CD4-positive, alpha-beta memory T cell (primary cell): ENCODE measurements at places on chromosomes 1 and 21.

DNA sequence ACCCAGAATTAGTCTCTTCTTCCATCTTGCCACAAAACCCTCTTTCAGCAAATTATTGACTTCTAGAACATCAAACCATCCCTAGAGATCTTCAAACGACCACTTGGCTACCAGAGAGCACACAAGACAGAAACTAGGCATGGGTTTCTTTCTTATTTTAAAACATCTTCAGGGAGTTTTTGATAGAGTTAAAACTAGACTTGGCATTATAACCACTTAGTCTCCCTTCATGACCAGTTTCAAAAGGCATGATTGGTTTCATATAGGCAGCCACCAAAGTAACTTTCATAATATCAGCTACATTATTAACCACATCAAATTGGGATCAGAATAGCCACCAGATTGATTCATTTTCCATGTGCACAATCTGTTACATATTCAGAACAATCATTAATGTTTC lies 368.4 kb upstream of the GREM2 start:
- DNase-seq, result no peak

DNA sequence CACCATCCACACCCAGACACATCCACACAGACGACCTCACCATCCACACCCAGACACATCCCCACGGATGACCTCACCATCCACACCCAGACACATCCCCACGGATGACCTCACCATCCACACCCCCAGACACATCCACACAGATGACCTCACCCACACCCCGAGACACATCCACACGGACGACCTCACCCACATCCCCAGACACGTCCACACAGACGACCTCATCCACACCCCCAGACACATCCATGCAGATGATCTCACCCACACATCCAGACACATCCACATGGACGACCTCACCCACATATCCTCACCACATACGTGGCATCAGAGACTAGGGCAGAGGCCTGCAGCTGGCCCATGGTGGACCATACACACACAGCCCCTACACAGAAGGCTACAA lies 14.7 kb upstream of the FABP3 start:
- no peak for DNase-seq

GRCh38 chr21:39660191-39660980 lies 47.6 kb downstream of the B3GALT5 start:
- no peak for DNase-seq

- DNase-seq, result no peak
Observed at GRCh38 chr1:7085521-7085920, 300.3 kb downstream of the CAMTA1 start.

DNA sequence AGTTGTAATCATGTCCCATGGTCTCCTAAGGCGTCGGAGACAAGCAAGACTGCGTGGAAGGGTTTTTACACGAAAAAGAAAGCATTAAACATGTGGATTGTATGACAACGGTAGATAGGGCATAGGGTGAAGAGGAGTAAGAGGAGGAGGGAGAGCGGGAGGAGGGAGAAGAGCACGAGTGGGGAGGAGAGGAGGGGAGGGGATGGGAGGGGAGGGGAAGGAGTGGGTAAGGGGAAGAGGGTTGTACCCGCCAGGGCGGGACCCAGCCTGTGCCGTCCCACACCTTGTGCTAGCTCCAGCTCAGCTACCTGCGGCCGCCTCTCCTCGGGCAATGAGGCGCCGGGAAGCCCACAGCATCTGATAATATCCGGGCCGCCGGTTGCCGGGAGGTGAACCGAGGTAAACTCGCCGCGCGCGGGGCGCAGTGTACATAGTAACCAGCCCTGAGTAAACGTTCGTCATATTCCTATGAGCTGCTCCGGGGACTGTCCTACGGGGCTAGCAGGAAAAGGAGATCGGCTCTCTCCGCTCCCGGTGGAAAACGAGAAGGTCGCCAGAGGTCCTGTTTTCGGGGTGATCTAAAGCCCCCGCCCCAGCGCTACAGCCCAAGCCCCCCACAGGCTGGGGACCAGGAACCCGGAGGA lies 449 bp upstream of the RCAN3 start:
- peak; percentile 88 for DNase-seq

DNA sequence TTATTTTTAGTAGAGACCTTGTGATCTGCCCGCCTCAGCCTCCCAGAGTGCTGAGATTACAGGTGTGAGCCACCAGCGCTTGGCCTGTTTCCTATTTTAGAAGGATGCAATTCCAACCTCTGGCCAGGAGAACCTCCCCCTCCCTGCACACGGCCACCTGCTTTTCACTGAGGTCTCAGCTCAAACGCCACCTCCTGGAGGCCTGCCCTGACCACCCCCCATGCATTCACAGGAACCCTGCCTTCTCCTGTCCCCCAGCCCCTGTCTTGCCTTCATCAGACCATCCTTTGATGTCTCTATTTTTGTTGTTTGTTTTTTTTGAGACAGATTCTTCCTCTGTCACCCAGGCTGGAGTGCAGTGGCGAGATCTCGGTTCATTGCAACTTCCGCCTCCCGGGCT lies 2.3 kb downstream of the SRM start:
- no peak for DNase-seq

- DNase-seq, result no peak
Observed at GRCh38 chr1:185998391-185998790, 264.2 kb downstream of the HMCN1 start.

- DNase-seq, result no peak
Observed at GRCh38 chr1:77290576-77290975, 8.8 kb downstream of the AK5 start.

- DNase-seq, result no peak
Observed at GRCh38 chr21:39575775-39576174, 37.0 kb upstream of the B3GALT5 start.

GRCh38 chr1:27612718-27613117 lies 8.8 kb upstream of the AHDC1 start:
- DNase-seq, result no peak

- no peak for DNase-seq
Observed at GRCh38 chr1:107246775-107247345, 106.0 kb downstream of the NTNG1 start.

- no peak for DNase-seq
Observed at GRCh38 chr1:242431786-242432185, 92.7 kb downstream of the PLD5 start.

DNA sequence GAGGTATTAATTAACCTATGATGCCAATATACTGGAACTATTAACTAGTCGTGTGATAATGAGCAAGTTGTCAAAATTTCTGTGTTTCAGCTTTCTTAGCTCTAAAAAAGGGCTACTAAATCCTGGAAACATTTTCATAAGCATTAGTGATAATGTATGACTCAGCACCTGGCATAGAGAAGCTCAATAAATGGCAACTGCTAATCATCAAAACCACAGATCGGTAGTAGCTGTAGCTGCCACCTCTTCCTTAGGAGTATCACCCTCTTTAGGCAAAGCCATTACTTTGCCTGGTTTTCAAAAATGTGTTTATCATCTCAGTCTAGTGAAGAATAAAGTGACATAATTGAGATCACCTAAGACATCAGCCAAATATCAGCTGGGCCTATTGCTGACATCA lies 75.5 kb downstream of the TPR start:
- DNase-seq, result no peak

- DNase-seq, result no peak
Observed at GRCh38 chr1:17515902-17516301, 23.6 kb upstream of the ARHGEF10L start.

DNA sequence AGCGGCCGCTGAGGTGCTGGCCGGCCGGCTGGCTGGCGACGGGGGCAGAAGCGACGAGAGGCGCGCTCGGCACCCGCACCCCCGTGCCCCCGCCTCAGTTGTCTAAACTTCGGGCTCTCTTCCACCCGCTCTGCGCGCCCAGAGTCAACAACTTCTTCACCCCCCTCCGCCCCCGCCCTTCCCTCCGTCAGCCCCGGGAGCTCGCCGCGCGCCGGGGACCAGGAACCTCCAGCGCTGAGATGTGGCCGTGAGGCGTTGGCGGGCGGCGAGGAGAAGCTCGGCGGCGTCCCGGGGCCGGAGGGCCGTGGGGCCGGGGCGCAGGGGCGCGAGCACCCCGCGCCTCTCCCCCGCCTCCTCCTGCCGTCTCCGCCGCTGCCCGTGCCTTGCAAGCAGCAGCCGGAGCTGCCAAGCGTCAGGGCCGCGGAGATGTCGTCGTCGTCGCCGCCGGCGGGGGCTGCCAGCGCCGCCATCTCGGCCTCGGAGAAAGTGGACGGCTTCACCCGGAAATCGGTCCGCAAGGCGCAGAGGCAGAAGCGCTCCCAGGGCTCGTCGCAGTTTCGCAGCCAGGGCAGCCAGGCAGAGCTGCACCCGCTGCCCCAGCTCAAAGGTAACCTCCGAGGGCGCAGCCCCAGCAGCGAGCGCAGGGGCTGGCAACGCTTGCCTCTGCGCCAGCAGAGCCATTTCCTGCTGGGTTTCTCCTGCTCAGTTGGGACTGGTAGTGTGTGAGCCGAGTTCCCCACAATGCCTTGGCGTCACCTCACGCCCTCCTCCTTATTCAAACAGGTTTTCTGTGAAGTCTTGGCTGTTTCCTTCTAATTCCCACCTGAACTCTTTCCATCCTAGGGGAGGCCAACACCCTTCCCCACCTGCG lies 710 bp downstream of the PPP2R5A start:
- peak; percentile 79 for DNase-seq

DNA sequence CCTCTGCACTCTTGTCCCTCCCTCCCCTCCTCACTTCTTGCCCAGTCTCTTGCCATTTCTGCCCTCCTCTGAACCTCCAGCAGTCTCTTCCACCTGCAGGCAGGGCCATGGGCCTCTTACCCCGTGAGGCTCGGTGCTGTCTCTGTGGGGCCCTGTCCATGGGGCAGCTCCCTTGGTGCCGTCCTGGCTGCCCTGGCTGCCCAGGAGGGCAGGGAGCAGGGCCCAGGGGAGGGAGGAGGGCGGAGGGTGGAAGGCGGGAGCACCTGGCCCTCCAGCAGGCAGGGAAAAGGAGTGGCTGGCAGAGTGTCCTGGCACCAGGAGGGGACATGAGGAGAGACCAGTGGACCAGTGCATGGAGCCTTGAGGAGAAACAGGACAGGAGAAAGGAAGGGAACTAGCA lies at the start of gene RORC:
RORC (minus strand) TSS at position 198 of the 400 bp plus-strand sequence; CDS start at position 160, 38 bp downstream.
- no peak for DNase-seq
